ENCODE measurements at places on chromosomes 1 and 21.

DNA sequence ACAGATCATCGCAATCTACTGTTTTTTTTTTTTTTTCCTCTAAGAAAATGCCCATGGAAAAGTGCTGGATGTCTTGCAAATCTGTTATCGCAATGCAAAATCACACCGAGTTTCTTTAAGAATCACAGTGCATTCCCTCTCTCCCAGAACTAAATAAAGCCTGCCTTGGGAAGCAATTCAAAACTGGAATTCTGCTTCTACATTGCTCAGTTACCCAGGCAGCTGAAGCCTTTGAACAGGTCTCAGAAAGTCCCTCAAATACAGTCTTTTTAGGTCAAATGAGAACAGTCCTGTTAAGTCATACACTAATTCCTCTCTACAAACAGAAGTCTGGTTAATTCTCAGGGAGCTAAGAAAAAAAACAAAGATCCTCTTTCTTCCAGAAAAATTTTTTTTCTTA lies 46.3 kb downstream of the SLC30A10 start:
- DNase-seq: no peak

DNA sequence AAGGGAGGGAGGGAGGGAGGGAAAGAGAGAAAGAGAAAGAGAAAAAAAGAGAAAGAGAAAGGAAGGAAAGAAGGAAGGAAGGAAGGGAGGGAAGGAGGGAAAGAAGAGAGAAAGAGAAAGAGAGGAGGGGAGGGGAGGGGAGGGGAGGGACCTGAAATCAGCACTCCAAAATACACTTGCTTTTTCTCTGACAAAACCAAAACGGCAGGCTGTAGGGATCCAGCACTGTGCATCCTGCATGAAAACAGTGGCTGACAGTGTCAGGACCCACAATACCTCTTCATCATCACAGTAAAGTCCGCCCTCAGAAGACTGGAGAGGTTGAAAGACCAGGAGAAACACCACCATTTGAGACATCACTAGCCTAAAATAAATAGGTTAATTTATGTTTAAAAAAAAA lies 156.0 kb upstream of the SOD1 start:
- no peak for DNase-seq

DNA sequence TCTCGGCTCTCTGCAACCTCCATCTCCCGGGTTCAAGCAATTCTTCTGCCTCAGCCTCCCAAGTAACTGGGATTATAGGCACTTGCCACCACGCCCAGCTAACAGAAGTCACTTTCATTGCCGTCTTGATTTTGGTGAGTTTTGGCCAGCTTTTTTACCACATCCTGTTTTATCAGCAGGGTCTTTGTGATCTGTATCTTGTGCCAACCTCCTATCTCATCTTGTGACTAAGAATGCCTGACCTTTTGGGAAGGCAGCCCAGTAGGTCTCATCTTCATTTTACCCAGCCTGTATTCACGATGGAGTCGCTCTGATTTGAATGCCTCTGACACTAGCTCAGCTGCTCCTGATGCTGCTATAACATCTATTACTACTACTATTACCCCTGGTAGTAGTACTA lies 46.8 kb upstream of the BARHL2 start:
- no peak for DNase-seq

DNA sequence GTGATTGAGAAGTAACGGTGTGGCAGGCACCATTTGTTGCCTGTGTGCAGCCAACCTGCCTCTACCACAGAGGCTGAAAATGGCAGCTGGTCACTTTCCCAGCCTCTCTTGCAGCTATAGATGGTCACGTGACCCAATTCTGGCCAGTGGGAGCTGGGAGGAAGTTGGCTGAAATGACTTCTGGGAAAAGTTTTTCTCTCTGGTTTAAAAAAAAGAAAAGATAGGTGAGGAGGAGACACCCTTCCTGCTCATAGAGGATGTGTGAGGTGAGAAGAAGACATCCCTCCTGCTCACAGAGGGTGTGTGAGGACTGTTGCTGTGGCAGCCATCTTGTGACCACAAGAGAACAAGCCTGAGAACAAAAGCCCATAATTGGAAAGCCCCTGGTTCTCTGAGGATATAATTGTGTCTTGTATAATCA lies 122.8 kb downstream of the SYF2 start:
- no peak for DNase-seq

DNA sequence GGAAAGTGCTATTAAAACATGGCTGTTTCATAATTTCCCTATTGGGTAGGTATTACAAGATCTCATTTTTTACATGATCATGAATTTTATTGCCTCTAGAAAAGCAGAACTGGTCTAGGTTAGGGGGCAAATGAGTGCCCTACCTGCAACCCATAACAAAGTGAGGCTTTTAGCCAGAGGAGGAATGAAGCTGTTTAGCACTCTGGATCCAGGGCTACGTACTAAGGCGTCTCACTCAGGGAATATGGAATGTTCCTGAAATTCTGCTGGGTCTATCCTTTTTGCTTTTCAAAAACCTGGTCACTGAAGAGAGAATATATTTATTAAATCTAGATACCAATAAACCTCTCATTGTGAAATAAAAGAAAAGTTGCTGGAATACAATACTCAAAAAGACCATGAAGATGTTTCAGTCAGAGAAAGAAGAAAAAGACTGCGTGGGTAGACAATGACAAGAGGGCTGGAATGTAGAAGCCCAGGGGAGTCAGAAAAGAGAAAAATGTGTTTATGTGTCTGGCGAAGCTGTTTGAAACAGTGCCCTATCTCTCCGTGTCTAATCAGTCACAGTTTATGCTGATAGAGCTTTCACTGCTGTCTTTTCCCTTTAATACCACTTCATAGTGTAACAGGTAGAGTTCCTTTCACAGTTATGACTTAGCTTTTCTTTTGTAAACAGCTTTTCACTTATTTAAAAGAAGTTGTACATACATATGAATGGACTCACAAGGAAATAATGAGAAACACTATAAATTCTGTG lies 25.0 kb upstream of the SYDE2 start:
- DNase-seq: no peak

All from occipital lobe (tissue), 3 donors.